ENCODE measurements at places on chromosomes 2 and 18.

- DNase-seq: peak; percentile 67
Observed at GRCh38 chr2:157696036-157696435, 67.4 kb upstream of the ACVR1C start.

DNA sequence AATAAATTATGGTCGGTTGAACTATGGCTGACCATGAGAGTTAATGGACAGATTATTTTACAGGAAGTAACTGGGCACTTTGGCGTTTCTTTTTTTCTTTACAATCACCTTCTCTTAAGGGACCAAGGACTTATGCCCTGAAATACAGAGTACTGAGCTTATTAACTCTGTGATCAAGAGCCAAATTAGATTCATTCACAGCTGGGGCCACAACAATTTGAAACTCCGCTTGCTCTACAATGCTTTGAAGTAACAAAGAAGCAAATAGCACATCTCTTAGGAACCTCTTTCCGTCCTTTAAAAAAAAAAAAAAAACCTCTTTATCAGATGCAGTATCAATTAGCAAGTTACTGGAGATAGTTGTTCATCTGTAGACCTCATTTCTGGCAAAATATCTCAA is 112.0 kb downstream of the LYPD6 start:
- DNase-seq: no peak

GRCh38 chr2:44838116-44838790 is 103.2 kb upstream of the SIX3 start:
- DNase-seq: no peak

GRCh38 chr2:108633409-108633808 is 85.9 kb upstream of the RANBP2 start:
- no peak for DNase-seq

GRCh38 chr2:121617042-121617599 is 32.1 kb downstream of the CLASP1 start:
- DNase-seq: no peak

DNA sequence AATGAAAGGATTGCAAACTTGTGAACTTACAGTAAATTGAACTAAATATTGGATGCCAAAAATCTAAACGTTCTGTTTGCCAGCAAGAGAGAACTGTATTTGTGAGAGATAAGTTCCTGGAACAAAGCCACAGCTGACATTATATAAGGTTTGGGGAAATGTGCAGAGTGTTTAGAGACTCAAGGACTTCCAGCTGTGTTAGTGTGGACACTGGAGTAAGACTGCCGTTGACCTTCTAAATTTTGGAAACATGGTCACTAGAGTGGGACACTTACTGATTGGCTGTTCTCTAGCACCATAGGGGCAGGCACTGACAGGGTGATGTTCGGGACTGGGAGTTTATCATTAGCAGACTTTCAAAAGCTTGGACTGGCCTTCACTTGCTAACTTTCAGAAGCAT is 40.5 kb downstream of the SCN9A start:
- DNase-seq: peak; percentile 64

- peak; percentile 75 for DNase-seq
Observed at GRCh38 chr2:63424329-63425078, 163.8 kb downstream of the WDPCP start.

- no peak for DNase-seq
Observed at GRCh38 chr2:95539836-95540235, 52.0 kb upstream of the TRIM43 start.

GRCh38 chr18:54928236-54928635 is 31.0 kb downstream of the CCDC68 start:
- peak; percentile 50 for DNase-seq

- DNase-seq: no peak
Observed at GRCh38 chr2:165891943-165892342, 61.6 kb downstream of the TTC21B start.

DNA sequence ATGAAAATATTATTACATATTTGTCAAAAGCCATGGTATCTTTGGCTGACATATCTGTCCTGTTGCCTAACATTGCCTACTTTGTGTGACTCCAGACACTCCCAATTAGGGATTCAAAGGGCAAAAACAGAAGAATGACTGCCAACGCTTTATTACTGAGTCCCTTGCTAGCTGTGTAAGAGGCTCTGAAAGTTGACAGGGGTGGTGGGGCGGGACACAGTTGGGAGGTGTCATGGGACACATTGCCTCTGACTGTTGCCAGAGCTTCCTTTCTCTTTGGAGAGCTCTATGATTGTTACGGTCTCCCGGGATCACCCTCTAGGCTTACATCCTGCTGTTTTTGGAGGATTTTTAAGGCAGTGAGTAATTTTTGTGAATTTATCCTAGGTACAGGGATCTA is 249.6 kb upstream of the ACVR2A start:
- DNase-seq: no peak

DNA sequence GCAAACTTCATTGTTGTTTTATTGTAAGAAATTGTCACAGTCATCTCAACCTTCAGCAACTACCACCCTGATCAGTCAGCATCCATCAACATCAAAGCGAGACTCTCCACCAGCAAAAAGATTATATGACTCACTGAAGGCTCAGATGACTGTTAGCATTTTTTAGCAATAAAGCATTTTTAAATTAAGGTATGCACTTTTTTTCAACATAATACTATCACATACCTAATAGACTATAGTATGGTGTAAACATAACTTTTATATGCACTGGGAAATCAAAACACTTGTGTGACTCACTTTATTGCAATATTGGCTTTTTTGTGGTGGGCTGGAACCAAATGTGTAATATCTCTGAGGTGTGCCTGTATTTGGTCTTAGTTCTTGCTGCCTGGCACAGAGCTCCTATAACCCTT is 15.6 kb downstream of the SCN1A start:
- DNase-seq: peak; percentile 59

GRCh38 chr18:34976899-34977837 is 64.0 kb upstream of the MAPRE2 start:
- DNase-seq: peak; percentile 22

DNA sequence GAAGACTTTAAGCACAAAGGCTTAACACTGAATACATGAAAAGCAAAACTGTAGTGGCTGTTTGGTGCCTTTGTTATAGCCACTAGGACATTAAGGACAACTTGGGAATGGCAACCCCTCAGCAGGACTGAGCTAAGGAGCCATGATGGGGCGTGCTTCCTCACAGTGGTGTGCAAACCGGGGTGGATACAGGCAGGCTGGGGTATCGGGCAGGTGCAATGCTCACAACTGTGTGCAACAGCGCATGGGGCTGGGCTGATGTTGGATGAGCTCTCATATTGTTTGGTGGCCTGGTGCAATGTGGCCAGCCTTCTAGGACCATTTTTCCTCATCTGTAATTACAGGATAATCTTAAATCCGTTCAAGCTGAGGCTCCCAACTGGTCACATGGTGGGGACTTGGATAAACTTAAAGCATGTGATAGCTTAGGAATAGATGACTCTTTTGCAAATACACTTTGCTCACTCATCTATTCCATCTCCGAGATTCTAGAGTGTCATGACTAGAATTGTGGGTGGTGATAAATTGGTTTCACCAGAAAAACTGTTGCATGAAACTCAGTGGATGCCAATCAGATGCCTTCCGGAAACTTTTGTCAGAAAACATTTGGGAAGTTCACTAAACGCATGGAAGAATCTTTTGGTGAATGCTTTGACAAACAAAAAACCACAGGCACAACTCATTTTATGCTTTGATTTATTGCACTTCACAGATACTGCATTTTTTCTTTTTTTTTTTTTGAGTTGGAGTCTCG is 116.5 kb downstream of the PXDN start:
- DNase-seq: no peak

- no peak for DNase-seq
Observed at GRCh38 chr2:210189452-210190138, 18.4 kb upstream of the KANSL1L start.

- no peak for DNase-seq
Observed at GRCh38 chr2:56034258-56034657, 110.7 kb upstream of the EFEMP1 start.

GRCh38 chr2:101714118-101714517 is 16.6 kb downstream of the MAP4K4 start:
- DNase-seq: no peak

DNA sequence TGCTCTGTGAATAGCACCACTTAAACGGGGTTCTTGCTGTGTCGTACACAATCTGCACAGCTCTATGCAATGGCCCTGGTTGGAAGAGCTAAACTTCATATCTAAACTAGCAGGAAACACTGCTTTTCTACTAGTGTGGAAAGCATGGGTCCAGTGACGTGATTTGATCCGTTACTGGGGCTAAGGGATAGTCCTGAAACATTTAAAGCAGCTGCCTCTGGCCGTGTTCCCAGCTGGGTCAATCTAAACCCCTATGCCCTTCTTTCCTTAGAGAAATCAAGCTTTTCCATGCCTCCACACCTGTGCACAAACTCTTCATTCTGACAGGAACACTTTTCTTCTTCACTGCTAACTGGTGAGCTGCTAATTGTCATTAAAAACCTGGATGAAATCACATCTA is 5.4 kb upstream of the IGFBP5 start:
- DNase-seq: no peak

- DNase-seq: peak; percentile 52
Observed at GRCh38 chr2:168518555-168519066, 62.5 kb downstream of the CERS6 start.

DNA sequence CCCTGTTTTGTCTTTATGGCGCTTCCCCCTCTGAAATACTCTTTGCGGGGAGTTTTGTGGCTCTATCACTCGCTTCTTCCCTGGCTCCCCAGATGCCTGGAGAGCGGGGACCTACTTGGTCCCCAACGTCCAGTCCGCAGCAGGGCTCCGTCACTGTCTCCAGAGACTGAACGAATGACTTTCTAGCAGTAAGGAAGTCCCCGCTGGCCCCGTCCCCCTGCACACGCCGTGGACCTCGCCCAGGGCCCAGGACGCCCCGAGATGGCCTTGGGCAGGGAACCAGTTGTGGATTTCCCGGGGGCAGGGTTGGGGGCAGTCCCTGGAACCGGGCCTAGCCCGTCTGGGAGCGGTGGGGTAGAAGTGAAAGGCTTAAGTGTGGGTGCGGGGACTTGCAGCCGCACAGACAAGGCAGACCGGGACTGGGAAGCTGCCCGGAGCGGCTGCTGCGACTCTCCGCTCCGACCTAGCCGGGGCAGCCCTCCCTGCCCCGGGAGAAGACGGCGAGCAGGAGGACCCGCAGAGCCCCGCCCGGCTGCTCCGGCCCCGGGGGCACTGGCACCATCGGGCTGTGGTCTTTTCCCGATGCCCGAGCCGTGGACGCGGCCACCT is 821 bp upstream of the EPHA4 start:
- DNase-seq: peak; percentile 50

DNA sequence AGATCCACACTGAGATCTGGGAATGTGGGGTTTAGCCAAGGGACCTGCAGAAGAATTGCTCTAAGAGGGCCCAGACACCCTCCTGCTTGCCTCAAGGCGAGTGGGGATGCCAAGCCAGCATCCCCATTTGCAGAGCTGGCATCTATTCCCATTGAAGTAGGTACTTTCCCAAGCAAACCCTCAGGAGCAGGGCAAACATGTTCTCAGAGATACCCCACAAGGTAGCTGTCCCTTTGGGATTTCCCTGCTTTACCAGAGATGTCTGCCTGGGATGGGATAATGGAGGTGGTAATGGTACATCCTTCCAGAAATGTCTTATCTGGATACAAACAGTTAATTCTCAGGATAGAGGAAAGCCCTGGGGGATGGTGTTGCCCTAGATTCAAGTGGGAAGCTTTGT is 51.2 kb downstream of the GYPC start:
- DNase-seq: no peak

- DNase-seq: no peak
Observed at GRCh38 chr18:24341361-24341760, 56.3 kb downstream of the OSBPL1A start.

DNA sequence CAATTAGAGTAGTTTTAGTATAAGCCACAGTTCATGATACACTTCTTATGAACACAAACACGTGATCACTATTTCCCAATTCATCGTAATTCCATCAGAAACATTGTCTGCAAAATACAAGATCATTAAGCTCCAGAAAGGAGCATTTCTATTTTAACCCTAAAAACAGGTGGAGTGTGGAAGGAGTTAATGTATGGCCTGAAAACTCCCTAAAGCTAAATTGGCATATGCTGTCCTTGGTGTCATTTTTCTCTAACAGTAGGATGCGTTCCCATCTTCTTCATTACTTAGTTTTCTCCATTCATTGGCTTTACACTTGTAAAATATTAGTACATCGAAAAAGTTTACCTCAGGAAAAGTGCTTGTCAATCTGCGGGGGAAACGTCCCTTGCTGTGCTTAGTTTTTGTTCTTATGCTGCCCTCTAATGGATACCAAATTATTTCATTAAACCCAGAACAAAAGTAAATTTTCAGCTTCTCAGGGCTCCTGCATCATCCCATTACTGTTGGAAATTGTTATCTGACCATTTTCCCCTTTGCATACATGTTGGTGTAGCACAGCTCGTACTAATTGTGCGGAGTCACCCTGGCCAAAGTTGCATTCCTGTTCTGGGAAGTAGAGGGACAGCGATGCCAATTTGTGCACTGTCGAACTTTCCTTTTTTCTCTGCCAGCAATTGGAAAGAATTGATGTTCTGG is 153.4 kb downstream of the GPD2 start:
- DNase-seq: peak; percentile 76

- DNase-seq: peak; percentile 54
Observed at GRCh38 chr2:224163566-224164307, 124.7 kb upstream of the SERPINE2 start.
